Retina (tissue), 1 donor: ENCODE measurements at places on chromosomes 3 and 15.

DNA sequence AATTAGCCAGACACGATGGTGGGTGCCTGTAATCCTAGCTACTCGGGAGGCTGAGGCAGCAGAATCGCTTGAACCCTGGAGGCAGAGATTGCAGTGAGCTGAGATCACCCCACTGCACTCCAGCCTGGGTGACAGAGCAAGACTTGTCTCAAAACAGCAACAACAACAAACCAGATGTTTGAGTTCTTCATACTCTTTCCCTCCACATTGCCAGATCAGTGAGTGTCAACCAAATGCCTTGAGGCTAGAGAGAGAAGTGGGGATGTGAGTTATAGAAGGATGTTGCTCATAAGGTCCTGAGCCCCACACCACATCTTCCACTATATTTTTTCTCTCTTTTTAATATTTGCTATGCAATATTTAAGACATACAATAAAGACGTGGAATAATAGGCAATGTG lies 19.8 kb downstream of the MAPKBP1 start:
- DNase-seq: no peak

- DNase-seq: no peak
Measured at GRCh38 chr3:78390221-78390620, 1350.3 kb downstream of the ROBO2 start.

DNA sequence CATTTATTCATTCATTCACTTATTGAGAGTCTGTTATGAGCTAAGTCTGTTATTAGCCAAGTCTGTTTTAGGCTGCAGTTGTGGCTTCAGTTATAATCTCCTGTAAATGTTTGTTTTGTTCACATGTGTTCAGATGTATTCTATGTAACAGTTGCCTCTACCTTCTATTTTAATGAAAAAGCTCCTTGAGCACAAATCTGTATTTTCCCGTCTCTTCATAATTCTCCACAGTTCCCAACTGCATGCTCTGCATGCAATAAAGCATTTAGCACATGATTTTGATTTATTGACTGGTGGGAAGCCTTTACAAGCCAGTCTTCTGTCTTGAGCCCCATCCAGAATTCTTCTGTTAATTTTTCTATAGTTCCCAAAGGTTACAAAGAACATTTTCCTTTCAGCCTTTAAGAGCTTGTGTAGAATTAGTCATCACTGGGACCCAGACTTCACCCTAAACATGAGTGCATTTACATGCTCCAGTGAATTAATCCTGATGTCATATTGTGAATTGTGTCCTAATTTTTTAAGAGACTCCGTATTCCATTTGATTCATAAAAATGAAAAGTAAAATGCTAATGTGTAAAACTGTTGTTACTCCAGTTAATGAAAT lies 122.3 kb upstream of the NR2E3 start:
- DNase-seq: no peak

- no peak for DNase-seq
Measured at GRCh38 chr3:160851629-160852210, 95.7 kb downstream of the PPM1L start.

GRCh38 chr3:142586803-142587406 lies 8.4 kb upstream of the ATR start:
- DNase-seq: peak; percentile 33

DNA sequence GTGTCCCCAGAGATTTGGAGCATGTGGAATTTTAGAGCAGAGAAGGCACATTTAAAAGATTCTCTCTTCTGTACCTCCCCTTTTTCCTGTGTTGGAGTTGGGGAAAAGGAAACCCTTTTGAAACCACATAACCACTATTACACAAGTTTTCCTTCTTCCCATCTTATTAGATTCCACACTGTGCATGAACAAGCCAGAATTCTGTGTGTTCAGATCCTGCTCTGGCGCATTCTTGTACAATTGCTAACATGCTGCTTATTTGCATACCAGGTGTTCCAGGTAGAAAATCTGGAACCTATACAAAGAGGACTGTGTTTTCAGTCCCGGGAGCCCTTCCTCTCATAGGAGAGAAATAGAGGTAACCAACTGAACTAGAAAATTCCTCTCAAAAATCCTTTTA lies 2.6 kb upstream of the CIB2 start:
- no peak for DNase-seq

GRCh38 chr15:97189162-97189780 lies 771.2 kb upstream of the ARRDC4 start:
- no peak for DNase-seq

GRCh38 chr15:83320844-83321243 lies 36.4 kb upstream of the BNC1 start:
- no peak for DNase-seq

GRCh38 chr3:159149633-159150032 lies 347.8 kb downstream of the MFSD1 start:
- DNase-seq: no peak

GRCh38 chr15:99729920-99730319 lies 3.3 kb downstream of the LYSMD4 start:
- no peak for DNase-seq

DNA sequence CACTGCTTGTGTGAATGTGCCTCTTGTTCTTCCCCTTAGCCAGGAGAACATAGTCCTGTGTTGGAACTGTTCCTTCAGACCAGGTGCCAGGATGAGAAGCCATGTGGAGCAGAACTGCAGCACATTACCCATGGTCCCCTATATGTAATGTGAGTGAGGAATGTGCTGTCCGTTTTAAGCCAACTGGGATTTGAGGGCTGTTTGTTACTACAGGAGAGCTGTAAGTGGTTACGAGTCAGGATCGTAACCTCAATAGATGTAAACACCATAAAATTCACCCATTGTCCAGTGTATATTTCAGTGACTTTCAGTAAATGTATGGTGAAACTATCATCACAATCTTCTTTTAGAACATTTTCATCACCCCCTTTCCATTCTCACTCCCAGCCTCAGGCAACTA lies 10.1 kb upstream of the SCAP start:
- DNase-seq: no peak

- no peak for DNase-seq
Measured at GRCh38 chr15:78712797-78713515, 71.9 kb upstream of the CHRNB4 start.

- DNase-seq: no peak
Measured at GRCh38 chr15:52406601-52407000, 111.0 kb upstream of the MYO5C start.

DNA sequence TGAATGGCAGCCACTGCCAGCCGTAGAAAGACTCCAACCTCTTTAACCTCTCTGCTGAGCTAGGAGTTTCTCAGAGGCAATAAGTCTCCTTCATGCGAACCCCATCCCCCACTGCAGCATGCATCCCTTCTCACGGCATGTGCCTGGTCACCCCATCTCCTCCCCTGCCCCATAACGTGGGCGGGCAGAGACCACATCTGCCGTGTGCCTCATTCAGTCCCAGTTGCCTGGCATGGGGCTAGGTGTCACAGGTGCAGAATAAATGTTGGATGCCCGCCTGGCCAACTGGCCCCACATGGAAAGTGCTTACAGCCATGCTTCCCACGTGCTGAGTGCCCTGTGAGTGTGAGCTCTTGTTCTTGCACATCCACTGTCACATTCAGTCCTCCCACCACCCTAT lies 43.5 kb upstream of the NTRK3 start:
- DNase-seq: no peak

DNA sequence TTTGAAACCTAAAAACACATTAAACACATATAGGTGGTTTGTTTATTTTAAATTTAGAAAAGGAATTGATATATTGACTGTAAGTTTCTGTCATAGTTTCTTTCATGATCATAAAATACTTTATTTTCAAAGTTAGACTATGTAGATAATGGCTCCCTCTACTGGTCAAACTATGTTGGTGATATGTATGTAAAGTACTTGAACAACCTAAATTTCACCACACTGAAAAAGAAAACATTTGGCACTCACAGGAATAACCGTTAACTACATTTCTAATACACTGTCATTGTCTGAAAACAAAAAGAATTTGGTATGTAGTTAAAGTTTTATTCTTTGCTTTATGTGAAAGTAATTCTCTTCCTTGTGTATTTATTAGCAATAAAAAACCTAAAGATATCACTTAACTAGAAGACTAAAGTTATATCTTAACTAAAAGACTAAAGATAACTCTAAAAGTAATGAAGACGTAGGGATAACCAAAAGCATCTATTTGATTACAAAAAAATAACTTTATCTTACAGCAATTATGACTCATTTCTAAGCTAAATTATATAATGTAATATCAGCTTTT lies 427.5 kb downstream of the VGLL3 start:
- peak; percentile 12 for DNase-seq

- peak; percentile 32 for DNase-seq
Measured at GRCh38 chr3:41202834-41203345, 3.6 kb downstream of the CTNNB1 start.

GRCh38 chr15:99249270-99249841 lies at the start of gene TTC23:
TSS of gene TTC23 (minus strand) at chr15:99249581. CDS start at chr15:99228712, 20,869 bp downstream.
- peak; percentile 56 for DNase-seq

DNA sequence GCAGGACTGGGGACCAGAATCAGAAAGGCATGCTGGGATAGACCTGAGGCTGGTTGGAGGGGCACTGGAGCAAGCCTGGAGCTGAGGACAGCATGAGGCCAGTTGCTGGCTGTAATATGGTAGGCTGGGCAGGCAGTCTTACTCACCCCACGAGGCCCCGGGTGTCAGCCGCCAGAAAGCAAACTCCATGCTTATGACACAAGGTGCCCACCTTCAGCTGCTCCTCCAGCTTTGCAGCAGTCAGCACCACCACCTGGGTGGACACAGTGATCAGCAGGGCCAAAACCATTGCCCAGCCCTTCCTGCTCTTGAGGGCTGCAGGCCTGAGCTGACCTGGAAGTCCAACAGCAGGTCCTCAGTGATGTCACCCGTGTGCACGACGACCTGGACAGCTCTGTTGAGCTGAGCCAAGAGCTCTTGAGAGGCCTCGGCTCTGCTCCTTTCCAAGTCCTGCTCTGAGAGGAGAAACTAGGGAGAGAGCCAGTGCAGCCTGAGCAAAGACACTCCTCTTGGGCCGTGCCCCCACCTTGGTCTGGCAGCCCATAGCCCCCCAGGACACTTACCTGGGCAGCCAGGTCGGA lies 747 bp downstream of the UBA7 start:
- DNase-seq: no peak

DNA sequence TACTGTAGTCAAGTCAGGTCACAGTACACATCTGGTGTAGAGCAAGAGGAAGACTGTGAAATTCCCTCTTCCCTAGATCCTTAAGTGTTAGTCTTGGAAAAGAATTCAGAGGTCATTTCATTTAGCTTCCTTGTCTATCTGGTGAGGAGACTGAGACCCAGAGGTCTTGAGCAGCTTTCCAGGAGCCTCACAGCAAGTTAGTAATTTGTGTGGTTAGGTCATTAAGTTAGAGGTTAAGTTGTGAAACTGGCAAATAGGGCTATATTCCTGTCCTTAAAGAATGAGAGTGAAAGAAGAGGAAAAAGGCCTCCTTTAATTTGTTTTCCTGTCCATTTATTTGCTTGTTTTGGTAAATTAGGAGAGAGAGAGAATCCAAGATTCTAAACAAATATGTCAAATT lies 9.0 kb downstream of the PODXL2 start:
- no peak for DNase-seq

DNA sequence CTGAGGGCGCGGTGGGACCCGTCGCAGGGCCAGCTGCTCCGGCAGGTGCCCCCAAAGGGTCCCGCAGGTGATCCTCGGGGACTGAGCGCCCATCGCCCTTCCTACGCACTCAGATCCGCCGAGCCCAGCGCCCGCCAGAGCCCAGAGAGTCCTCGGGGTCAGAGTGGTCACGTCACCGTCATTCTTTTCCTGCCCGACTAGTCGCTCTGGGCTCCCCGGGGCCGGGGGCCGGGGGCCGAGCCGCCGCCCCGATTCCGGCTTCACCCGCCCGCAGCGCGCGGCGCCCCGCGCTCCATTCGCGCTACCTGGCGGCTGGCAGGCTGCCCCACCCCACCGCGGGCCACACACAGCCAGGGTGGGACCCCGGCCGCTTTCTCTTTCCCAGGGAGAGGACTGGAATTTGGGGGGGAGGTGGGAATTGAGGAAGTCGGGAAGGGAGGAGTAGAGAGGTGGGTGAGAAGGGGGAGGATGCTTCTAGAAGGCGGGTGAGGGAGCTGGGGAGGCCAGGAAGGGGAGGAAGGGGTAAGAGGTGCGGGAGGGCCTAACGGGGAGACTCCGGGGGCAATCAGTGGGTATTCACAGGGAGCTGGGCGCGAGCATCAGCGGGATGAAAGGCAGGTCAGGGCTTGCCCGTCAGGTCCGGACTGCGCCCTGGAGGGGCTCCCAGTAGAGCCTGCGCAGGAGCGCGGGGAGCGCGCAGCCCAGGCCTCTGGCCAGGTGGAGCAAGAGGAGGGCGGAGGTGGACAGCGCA lies 36.1 kb upstream of the EPHB3 start:
- peak; percentile 69 for DNase-seq

DNA sequence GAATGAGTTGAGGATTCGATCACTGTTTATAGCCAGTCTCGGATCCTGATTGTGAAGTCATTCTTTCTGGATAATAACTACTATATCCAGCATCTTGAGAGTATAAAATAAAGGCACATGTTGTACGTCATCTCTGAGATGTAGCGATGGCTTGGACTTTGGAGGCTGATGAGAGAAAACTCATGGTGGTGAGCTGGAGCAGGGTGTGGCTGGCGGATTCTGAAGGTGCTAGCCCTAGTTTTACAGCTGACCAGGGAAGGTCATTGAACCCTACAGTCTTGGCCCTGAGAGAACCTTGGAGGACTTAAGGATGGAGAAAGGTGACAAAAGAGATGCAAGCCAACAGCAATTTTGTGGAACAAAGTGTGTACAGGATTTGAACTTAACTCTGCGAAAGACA lies 153.8 kb downstream of the IGF1R start:
- DNase-seq: no peak

GRCh38 chr3:193835414-193835813 lies 242.4 kb downstream of the OPA1 start:
- DNase-seq: no peak

DNA sequence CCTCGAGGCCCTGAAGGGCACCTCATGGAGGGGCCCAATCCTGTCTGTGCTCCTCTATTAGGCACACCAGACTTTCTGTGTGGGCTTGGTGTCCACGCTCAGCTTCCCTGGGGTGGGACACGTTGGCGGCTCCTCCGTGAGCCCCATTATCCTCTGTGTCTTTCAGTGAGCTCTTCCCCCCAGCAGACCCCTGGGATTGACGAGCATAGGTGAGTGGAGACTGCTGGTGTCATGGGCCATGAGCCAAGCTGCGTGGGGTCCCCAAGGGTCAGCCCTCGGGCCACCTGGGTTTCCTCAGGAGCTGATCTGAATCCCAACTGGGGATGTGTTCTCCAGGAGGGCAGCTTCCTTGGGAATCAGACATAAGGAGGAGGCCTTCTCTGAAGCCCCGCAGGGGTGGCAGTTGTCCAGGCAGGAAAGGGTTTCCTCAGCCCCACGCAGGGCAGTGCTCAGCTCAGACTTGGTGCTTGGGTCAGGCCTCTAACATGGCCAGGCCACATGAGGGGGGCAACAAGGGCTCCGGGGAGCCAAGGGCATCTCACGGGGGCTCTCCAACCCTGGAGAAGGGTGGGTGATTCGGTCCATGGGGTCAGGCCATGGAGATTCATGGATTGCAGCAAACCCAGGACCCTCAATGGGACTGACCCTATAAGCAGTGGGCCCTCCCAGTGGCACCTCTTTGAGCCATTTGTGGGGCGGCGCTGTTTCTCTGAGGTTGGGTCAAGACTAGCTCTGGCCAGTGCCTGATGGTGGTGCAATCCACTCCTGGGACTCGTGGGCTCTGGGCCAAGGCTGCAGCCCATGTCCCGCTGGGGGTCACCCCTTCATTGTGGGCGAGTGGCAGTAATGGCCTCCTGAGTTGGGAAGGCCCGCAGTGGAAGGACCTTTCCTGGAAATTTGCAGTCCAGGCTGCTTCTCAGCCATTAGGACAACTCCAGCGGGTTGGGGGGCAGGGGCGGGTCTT lies 222.5 kb downstream of the SNRPN start:
- no peak for DNase-seq
